ENCODE measurements at places on chromosomes 1 and 21.

- no peak for DNase-seq
Observed at GRCh38 chr1:175788586-175789252, 45.3 kb upstream of the TNR start.

DNA sequence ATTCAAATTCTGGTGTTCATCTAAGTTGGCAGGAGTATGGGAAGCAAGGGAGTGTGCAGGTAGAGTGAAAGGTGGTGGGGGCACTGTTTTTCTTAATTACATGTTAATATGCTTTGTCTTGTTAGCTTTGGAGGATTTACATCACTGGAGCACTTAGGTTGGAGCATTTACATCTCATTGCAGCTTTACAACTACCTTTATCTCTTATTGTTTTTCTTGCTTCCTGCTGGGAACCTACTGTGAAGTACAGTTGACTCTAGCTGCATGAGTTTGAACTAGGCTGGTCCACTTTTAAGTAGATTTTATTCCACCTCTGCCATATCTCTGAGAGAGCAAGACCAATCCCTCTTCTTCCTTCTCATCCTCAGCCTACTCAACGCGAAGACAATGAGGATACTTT lies 554.8 kb upstream of the B3GALT2 start:
- DNase-seq, result no peak

GRCh38 chr1:31095298-31095981 lies 29.9 kb upstream of the PUM1 start:
- peak; percentile 75 for DNase-seq

DNA sequence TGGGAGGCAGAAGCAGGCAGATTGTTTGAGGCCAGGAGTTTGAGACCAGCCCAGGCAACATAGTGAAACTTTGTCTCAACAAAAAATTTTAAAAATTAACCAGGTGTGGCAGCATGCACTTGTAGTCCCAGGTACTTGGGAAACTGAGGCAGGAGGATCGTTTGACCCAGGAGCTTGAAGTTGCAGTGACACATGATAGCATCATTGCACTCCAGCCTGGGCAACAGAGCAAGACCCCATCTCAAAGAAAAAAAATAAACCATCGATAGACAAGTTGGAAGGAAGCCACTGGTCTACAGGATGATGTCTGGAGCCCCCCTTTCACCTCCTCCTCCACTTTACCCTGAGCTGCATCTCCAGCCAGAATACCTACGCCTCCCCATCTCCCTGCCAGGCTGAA lies 16.5 kb downstream of the S100A6 start:
- no peak for DNase-seq

GRCh38 chr21:15978215-15978738 lies 248.5 kb downstream of the USP25 start:
- peak; percentile 95 for DNase-seq
